ENCODE measurements at places on chromosomes 16 and 17. TPM values are rescaled to one million over a fixed set of nuclear protein-coding genes. Genes with fewer than 3 reads are reported as not detected.

Gene SYCE1L
- total RNA-seq = 6.2 TPM

- no peak for DNase-seq
- peaks cover 23% of the 10 kb centered on the region for H3K36me3 ChIP-seq
- H3K27ac ChIP-seq = peak overlapping the region; percentile 99
- peaks cover 33% of the 10 kb centered on the region for H3K4me1 ChIP-seq
Measured at GRCh38 chr17:36485805-36486203, 677 bp upstream of the ZNHIT3 start.

DNA sequence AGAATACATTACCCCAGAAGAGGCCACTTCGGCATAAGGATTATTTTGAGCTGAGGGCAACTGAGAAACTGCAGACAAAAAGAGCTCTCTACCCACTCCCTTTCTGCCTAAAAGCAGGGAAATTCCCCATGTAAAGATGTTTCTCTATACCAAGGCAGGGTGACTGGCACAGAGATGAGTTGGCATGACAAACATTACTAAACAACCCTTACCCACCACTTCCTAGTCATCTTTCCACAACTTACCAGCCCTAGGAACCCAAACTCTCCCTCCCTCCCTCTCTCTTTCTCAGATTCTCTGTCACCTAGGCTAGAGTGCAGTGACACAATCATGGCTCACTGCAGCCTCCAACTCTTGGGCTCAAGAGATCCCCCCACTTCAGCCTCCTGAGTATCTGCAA, 68.6 kb downstream of the EMP2 start:
- peaks cover 2% of the 10 kb centered on the region for H3K4me1 ChIP-seq
- H3K4me3 ChIP-seq = no peak overlapping the region
- DNase-seq = no peak
- H3K27ac ChIP-seq = no peak overlapping the region
- peaks cover 2% of the 10 kb centered on the region for H3K27me3 ChIP-seq

Gene CNTNAP1
- total RNA-seq = 1.3 TPM

DNA sequence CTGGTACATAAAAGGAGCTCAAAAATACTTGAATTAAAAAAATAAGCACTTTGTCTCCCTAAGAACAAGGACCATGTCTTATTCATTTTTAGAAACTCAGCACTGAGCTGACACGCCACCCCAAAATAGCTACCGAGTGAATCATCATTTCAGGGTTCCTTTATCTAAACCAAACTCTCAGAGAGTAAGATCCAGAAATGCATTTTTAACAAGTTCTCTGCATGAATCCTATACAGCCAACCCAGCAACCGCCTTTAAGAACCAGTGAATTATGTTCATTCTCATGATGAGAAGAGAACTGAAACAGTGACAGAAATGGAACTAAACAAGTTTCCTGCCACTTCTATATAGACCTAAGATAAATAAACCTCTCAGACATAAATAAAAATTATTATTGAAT, 8.7 kb downstream of the C16orf87 start:
- H3K4me3 ChIP-seq = no peak overlapping the region
- DNase-seq = no peak
- no peaks in the 10 kb centered on the region for H3K27me3 ChIP-seq
- H3K27ac ChIP-seq = no peak overlapping the region
- peaks cover 29% of the 10 kb centered on the region for H3K4me1 ChIP-seq
- peaks cover 26% of the 10 kb centered on the region for H3K36me3 ChIP-seq

- H3K4me3 ChIP-seq = no peak overlapping the region
- no peak overlapping the region for H3K27ac ChIP-seq
- H3K27me3 ChIP-seq = peaks cover 4% of the 10 kb centered on the region
- DNase-seq = no peak
- H3K36me3 ChIP-seq = no peaks in the 10 kb centered on the region
Measured at GRCh38 chr17:31696184-31696602, 162.9 kb downstream of the COPRS start.

GRCh38 chr16:3355589-3355988, at the start of gene OR2C1:
Gene OR2C1 (plus strand): TSS chr16:3355889. CDS start chr16:3355941, 52 bp downstream.
- no peaks in the 10 kb centered on the region for H3K27me3 ChIP-seq
- H3K27ac ChIP-seq = no peak within 1 kb of the TSS
- H3K4me3 ChIP-seq = no peak within 1 kb of the TSS
- no peak for DNase-seq
- no peaks in the 10 kb centered on the region for H3K36me3 ChIP-seq
- H3K4me1 ChIP-seq = no peaks in the 10 kb centered on the region

DNA sequence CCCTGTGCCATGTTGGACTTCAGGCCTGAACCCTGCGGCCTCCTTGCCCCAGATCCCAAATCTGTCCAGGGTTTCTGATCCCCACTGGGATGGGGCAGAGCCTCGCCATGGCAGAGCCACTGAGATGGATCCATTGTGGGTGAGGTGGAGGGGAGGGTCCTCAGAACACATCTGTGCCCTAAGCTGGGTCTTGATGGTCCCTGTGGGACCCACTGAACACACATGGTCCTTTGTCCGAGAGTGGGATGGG, 38.0 kb upstream of the KSR1 start:
- H3K27ac ChIP-seq = no peak overlapping the region
- DNase-seq = no peak
- no peak overlapping the region for H3K4me3 ChIP-seq
- no peaks in the 10 kb centered on the region for H3K4me1 ChIP-seq

DNA sequence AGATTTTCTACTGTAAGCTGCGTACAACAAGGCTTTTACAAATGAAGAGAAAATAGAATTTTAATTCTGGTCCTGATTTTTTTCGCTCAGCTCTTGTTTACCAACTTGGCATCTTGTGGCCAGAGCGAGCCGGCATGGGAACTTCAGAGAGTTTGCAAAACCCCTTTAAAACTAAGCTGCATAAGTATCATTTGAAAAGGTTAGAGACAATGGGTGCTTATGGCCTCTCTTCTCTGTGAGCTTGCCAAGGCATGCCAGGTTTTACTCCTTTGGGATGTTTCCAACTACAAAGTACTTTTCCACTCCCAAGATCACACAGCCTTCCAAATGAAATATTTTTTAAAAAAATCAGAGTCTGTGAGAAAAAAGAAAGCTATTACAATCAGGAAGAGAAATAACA, 62.4 kb upstream of the FA2H start:
- H3K27me3 ChIP-seq = no peaks in the 10 kb centered on the region
- no peak overlapping the region for H3K4me3 ChIP-seq
- no peak overlapping the region for H3K27ac ChIP-seq
- H3K4me1 ChIP-seq = no peaks in the 10 kb centered on the region

DNA sequence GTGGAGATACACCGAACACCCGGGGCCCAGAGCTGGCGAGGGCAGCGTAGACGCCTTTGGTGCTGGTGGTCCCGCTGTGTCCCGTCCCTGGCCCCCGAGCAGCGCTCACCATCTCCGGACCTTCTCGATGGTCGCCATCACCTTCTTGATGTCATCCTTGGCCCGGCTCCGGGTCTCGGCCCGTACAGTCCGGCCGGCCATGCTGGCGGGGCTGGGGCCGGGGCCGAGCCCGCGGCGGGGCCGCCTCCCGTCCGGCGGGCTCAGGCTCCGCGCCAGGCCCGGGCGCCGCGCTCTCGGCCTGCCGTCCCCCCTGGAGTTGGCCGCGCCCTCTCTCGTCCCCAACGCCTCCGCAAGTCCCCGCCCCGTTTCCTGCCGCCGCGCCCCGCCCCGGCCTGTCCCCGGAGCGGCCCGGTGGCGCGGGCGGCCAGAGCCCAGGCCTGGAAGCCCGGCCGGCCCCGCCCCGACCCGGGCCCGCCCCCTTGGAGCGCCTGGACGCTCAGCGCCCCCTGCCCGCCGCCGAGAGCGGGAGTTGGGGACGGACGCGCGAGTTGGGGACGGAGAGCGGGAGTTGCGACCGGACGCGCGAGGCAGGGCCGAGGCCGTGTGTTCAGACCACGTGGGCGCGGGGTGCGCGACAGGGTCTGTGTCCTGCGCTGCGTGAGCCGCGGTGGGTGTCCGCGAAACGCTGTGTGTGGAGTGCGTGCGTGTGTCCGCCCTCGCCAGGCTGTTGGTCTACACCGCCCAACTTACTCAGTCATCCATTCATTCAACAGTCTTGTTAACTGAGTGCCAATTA, at the start of gene BCL7C:
Gene BCL7C (minus strand): TSS at position 334 of the 796 bp plus-strand sequence. CDS start 133 bp downstream, at position 201.
- DNase-seq = peak; percentile 82
- peaks cover 26% of the 10 kb centered on the region for H3K4me1 ChIP-seq
- peak within 1 kb of the TSS; percentile 83 for H3K27ac ChIP-seq
- H3K4me3 ChIP-seq = peak within 1 kb of the TSS; percentile 91

DNA sequence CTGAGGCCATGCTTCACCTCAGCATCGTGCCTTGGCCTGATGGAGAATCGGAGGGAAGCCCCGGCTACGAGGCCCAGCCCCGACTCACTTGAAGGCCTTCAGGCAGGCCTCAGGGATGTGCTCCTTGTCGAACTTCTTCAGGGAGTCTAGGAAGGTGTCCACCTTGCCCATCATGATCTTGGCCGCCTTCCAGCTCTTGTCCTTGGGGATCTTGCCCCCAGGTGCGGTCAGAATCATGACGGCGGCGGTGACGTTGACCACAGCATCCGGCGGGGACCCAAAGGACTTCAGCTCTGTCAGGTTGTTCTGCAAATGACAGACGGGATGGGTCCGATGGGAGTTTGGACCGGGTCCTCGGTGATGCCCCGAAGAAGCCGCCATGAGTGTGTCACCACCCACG, 81.2 kb downstream of the PGS1 start:
- H3K27me3 ChIP-seq = no peaks in the 10 kb centered on the region
- H3K4me1 ChIP-seq = no peaks in the 10 kb centered on the region
- no peaks in the 10 kb centered on the region for H3K36me3 ChIP-seq
- no peak for DNase-seq

DNA sequence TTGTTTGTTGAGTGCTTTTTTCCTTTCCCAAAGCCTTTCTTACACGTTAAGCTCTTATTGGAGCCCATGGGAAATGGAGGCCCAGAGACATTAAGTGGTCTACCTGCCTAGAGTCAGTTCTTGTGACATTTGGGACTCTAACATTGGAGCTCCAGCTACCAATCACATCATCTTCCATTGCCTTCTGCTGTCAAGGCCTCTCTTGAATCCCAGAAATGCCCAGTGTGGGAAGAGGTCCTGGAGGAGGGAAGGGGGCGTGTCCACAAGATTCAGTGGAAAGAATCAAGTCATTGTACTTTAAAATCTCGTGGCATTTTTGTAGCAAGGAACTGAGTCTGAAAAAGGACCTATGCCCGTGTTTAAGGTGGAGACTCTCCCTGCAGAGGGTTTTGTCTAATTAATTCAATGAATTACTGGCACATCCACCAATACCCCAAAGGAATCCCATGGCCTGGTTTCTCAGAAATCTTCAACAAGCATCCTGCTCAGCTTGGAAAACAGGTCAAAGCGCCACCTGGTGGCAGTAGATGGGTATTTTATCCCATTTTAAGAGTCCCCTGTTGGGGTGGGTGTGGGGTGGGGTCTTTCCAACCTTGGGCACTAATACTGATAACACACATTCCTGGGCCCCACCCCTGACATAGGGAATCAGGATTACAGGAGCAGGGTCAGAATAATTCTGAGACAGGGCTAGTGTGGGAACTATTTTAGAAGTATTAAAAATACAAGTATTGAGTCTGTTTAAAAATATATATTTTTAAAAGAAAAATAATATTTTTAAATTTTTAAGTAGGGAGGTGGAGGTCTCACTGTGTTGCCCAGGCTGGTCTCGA, 24.6 kb downstream of the GPT2 start:
- H3K27ac ChIP-seq = no peak overlapping the region
- peaks cover 12% of the 10 kb centered on the region for H3K4me1 ChIP-seq
- no peaks in the 10 kb centered on the region for H3K27me3 ChIP-seq
- peak; percentile 20 for DNase-seq
- H3K36me3 ChIP-seq = peaks cover 3% of the 10 kb centered on the region
- H3K4me3 ChIP-seq = no peak overlapping the region

Gene KRTAP3-2
- total RNA-seq = not detected

DNA sequence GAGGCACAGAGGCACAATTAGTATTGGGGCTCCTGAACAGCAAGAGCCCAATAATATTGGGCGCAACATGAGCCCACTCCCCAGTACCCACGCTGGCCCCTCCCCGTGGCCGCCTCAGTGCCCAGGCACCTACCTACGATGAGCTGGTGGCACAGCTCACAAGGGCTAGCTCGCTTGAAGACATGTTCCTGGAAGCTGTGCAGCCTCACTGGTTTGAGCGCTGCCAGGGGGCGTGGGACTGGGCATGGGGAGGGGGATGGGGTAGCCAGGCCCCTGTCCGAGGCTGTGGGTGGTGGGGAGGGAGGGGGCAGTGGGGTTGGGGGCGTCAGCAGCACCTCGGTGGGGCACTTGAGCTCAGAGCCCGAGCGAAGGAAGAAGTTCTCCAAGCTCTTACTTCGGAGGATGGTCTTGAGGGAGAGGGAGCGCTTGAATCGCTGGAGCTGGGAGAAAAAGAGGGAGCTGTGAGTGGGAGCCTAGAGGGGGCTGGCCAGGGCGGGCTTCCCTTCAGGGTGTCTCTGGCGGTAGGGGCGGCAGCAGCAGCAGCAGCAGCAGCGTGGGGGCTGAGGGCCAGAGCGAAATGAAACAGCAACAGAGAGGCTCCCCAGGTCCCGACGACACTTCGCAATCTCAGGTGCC, 7.9 kb downstream of the STAC2 start:
- no peak overlapping the region for H3K4me3 ChIP-seq
- no peaks in the 10 kb centered on the region for H3K36me3 ChIP-seq
- DNase-seq = no peak
